ENCODE measurements at places on chromosomes 2 and 18.
A peak's percentile ranks its signal among the peaks of the same experiment; 100 is the strongest.

DNA sequence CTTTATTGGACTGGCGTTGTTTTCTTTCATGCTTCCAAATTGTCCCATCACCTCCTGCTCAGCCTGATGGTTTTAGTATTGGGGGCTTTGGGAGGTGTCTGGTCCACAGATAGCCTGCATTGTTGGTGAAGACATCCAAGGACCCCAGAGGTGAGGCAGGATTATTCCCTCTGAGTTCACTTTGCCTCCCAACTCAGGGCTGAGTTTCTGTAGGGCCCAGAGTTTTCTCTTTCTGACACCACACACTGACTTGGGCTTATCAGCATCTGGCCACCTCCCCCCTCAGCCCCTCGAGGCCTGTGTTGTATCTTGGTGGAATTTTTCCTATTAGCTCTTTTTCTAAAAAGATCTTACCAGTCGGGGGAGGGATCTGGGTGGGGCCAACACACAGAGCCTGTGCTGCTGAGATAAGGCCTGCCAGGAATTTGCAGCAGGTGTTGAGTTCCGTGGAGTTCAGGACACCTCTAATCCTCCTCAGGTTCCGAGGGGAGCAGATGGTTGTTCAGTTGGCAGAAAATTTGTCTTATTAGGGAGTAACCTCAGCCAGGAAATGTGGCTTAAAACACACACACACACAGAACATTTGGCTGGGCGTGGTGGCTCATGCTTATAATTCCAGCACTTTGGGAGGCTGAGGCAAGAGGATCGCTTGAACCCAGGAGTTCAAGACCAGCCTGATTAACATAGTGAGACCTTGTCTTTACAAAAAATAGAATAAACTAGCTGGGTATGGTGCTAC lies 7.3 kb downstream of the EMILIN2 start:
- no peak for DNase-seq

GRCh38 chr2:7375901-7376300 lies 458.7 kb downstream of the RNF144A start:
- DNase-seq, result no peak

GRCh38 chr18:44568986-44569385 lies 111.7 kb upstream of the SETBP1 start:
- DNase-seq, result no peak

DNA sequence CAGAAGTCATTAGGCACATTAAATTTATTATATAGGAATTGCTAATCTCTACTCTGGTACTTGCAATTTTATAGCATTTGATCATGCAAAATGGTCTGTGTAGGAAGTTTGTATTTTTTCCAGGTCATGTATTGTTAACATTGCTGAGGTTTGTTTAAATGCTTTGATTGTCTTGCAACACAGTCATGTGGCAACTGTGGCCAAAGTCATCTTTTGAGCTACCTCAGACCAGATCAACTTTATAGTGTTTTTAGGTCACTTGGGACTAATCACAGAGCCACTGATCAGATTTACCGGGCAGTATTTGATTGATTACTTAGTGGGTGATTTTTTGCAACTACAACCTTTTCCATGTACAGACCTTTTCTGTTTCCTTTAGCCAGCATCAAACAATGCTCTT lies 3.7 kb downstream of the SERPINB5 start:
- no peak for DNase-seq

- DNase-seq, result no peak
These were observed 191.7 kb upstream of the ALKAL2 start for GRCh38 chr2:479490-480176.

GRCh38 chr2:241764275-241765241 lies 12.1 kb upstream of the GAL3ST2 start:
- DNase-seq, result peak; percentile 23

GRCh38 chr18:62935994-62936393 lies 220.7 kb downstream of the PHLPP1 start:
- no peak for DNase-seq

DNA sequence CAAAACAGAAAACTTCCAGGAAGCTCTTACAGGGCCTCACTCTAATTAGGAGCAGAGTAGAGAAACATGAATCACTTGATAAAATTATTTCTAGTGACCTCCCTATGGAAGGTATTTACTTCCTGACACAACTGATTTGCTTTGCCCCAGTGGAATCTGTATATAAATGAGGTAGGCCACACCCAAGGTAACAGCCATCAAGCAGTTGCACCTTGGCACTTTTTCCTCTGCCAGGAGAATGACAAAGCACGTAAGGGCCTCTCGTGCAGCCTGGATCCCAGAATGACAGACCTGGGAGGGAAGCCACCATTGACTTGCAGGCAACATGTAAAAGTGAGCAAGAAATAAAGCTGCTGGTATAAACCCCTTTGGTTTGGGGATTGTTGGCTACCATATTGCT lies 620.0 kb upstream of the SLC39A10 start:
- DNase-seq, result no peak

DNA sequence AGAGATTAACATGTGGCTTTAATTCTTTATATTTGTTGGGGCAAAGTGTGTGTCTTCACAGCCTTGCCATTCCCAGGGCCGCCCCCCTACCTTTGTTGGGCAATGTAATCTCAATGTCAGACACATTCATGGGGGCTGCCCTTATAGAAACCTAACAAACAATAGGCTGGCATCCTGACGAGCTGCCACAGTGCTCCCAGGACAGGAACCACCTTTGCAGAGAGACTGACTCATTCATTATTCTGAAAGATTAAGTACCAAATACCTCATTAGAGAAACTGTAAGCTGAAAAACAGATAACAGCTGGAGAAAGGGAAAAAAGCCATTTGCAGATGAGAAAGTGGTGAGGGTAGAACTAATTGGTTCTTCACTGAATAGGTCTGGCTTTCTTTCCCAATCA lies 1587.5 kb upstream of the PIK3C3 start:
- no peak for DNase-seq

DNA sequence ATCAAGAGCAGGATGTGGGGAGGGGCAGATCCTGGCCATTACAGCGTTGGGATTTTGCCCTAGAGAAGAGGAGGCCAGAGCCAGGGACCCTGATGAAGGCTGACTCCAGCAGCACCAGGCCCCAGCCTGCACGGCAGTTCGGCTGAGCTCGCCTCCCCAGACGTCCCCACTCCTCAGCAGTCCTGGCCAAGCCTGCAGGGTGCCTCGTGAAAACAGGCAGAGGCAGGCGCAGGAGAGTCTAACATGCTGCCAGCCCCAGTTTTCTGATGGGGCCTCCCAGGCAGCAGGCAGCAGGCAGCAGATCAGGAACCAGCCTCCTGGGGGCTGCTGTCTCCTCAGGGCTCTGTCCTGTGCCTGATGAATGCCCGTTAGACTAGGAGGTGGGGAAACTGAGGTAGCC lies 19.7 kb upstream of the GLI2 start:
- DNase-seq, result no peak

DNA sequence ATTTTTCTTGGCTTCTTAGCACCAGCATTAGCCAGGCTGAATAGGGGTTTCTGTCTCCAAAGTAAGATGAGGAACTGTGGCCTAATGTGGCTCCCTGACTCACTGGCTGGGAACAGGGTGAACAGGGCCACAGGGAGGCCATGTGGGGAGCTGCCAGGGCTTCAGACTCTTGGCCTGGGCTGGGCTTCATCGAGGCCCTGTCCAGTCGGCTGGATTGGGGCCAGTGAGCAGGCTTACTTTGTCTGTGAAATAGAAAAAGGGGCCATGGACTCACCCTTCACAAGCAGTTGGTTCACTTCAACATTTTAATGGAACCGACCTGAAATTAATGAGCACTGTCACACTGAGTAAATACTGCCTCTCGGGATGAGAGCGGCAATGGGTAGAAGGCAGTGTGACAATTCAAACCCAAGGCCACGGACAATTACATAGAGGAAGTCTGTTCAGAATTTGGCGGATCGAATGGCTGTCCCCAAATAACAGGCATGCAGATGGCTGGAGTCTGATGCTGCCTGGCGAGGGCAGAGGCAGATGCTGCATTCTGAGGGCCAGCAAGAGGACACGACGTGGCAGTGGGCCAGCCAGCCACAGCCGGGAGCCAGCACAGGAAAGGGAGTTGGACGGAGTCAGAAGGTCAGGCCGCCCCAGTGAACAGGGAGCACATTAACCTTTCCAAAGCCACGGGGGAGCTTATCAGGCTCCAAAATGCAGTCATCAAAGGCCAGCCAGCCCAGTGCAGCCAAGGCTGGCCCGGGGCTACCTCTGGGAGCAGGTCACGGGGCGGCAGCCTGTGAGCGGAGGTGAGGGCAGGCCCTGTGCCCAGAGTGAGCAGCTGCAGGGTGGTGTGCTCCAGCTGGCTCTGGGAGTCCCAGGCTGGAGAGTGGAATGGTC lies 146.6 kb upstream of the REV1 start:
- no peak for DNase-seq

DNA sequence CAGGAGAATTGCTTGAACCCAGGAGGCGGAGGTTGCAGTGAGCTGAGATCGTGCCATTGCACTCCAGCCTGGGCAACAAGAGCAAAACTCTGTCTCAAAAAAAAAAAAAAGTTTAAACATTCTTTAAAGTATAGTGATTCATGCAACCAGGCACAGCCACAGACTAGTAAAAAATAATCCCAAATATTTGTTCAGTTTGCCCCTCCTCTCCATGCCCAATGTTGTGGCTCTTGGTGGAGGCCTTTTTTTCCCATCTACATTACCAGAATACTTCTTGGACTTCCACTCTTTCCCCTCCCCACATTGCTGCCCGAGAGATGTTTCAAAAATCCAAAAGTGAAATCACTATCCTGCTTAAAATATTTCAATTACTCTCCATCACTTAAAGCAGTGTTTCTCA lies 5.1 kb upstream of the MALT1 start:
- DNase-seq, result no peak

- no peak for DNase-seq
These were observed 364.9 kb downstream of the SS18 start for GRCh38 chr18:25725501-25725900.

- DNase-seq, result peak; percentile 66
These were observed 3.3 kb upstream of the SPRED2 start for GRCh38 chr2:65435625-65436168.

- DNase-seq, result no peak
These were observed 503.0 kb upstream of the KLHL29 start for GRCh38 chr2:22882011-22882410.

GRCh38 chr2:42810971-42811811 lies 18.8 kb upstream of the HAAO start:
- no peak for DNase-seq

DNA sequence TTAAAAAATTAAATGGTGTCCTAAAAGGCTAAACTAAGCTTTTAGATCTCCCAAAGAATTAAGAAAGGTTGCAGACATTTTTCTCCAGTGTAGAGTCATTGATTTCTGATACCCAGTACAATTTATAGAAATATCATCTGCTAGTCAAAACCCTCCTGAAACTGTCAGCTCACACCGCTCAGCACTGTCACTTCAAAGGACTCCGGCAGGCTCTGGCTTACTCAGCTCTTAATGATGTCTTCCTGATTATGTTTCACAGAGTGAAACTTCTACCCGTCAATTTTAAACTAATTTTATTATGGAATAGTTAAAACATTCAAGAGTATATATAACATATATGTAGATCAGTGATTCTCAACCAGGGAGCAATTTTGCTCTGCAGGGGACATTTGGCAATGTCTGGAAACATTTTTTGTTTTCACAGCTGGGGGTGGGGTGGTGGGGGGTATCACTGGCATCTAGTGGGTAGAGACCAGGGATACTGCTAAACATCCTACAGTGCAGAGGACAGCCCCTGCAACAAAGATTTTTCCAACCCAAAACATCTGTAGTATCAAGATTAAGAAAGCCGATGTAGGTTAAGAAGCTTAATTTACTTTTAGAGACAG lies 31.6 kb downstream of the CDK15 start:
- no peak for DNase-seq

GRCh38 chr2:121075641-121076497 lies 209.1 kb downstream of the TFCP2L1 start:
- no peak for DNase-seq

- DNase-seq, result no peak
These were observed 234.8 kb downstream of the SOX11 start for GRCh38 chr2:5926871-5927512.

- no peak for DNase-seq
These were observed 138.3 kb upstream of the TTC39C start for GRCh38 chr18:23875966-23876895.

DNA sequence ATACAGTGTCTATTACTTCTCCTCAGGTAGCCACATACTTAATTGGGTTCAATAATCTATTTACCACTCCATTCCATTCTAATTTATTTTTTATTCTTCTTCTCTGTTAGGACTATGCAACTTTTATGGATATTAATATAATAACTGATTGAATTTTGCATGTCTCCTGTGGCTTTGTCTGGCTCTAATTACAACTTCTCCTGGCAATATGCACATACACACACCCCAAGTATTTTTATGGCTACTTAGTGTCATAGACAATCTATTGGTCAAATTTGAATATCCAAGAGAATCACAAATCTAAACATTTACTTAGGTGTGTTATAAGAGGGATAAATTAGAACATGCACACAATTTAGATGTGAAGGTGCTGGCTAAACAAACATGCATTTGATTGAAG lies 73.1 kb downstream of the BOD1L2 start:
- DNase-seq, result no peak

DNA sequence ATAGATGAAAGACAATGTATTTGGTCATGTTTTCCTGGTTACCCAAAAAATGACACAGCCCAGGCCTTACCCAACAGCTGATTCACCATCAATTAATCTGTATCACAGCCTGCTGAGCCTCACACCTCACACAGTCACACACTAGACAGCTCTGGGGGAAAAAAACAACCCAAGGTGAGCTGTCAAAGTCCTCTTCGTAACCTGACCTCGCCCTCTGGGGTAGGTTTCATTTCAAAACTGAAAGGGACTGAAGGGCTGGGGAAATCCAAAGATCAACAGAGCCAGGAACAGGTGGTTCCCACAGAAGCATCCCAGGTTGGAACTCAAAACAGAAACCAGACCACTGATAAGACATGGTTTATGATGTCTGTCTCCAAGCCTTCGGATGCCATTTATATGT lies 18.2 kb upstream of the PCBP1 start:
- peak; percentile 67 for DNase-seq

DNA sequence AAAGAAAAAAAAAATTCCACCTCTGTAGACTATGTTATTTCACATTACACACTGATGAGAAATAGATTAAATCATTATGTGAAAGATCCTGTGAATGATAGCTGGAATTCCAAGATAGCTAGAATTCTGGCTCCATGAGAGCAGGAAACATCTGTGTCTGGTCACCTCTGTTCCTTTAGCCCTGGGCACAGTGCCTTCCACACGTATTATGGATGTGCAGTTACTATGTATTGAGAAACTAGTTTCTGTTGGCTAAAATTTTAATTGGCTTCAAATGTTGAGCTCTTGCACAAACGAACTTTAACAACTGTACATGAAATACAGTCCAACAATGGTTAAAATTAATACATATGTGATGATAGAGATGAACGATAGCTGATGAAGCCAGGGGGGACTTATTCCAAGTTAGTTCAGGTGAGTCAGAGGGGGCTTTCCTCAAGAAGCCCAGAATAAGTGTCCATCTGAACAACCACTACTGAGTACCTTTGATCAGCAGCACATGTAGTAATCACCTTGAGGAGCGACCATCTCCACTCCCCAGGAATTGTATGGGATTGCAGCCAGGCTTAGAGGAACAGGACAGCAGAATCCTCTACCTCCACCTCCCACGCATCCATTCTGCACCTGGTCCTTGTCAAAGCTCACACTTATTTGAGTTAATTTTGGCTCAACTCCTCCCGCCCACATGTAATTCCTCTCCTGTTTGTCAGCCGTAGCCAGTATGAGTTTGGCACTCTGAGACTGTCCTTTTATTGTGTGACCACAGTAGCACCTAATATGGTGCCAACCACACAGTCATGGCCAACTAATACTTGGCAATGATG lies 68.6 kb downstream of the NABP1 start:
- no peak for DNase-seq

- no peak for DNase-seq
These were observed 30.7 kb downstream of the EFR3B start for GRCh38 chr2:25072606-25073005.

Data from inflammatory macrophage treated with lipopolysaccharide for 4 hours (primary cell).